ENCODE measurements at places on chromosomes 7 and 10.
A peak's percentile ranks its signal among the peaks of the same experiment; 100 is the strongest.

DNA sequence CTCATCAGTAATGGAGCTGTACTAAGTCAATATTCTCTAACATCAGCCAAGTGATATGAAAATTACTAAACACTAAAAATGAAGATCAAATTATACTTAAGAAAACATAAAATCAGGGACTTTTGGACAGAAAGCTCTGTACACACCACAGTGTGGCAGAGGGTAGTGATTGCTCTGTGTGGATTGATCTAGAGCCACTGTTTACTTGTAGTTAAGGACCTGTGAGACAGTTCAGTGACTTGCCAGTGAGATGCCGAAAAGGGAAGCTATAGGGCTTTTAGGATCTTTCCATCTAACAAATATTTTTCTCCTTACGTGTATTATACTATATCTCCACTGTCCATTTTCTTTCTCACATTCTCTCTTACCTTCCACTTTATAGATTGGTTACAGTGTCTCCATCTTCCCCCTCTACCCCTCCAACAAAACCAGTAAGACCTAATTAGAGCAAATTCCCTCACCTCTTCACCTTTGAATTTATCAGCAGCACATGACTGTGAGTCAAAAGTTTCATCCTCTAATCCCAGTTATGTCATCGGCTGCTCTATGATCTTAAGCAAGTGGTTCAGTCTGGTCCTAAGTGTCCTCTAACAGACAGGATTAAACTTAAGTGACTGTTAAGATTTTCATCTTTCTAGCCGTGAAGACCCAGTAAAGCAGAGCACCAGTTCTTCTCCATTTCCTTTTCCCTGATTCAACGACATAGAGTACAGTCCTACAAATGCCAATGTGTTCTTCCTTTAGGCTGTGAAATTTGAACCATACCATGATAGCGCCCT is 6.9 kb downstream of the PIK3CG start:
- DNase-seq, result no peak

DNA sequence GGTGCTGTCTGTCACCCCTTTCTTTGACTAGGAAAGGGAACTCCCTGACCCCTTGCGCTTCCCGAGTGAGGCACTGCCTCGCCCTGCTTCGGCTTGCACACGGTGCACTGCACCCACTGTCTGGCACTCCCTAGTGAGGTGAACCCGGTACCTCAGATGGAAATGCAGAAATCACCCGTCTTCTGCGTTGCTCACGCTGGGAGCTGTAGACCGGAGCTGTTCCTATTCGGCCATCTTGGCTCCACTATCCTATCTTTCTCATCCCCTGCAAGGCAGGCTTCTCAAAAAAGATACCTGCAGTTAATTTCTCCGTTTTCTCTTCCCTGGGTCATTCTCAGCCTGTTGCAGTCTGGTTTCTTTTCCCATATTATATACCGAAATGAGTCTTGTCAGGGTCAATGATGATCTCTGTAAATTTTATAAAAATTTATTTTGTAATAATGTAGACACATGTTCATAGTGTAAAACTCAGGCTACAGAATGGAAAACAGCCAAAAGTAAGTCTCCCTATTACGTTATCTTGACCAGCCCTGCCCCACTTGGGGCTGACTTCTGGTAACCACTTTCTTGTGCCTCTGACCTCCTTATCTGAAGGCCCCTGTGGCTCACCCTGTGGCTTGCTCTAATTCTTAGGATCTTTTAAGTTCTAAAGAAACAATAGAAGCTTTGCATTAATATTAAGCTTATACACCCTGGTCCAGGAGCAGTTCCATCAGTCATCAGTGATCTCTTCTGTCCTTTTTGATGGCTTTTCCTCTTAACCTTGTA is 20.7 kb downstream of the BLVRA start:
- no peak for DNase-seq

DNA sequence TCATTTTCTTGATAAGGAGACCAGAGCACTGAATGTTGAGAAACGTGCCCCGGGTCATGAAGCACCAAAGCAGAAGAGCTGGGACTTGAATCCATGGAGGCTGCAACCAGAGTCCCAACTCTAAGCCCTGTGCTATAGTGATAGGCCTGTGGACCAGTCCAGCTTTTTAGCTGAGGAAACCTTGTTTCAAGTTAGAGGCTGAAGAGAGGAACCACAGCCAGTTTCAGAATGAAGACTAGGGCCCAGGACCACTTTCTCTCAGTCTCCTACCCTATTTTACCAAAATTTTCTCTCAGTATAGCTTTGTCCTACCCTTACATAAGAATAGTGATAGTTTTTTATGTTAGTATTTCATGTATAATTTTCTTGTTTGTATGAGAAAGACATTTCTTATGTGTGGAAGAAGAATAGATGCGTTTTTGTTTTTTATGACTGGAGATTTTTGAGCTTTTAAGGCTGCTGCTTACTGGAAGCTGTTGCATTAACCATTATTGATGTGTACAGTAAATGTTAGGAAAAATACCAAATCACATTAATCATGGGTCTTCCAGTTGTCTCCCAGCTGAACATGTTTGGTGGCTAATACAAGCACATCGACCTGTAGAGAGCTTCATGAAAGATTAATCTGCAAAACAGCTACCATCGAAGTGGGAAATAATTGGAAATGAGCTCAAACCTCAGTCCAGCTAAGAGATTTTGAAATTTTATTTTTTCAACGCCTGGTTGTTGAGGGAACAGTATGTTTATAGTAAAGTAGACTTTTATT is 45.0 kb upstream of the CSTF2T start:
- DNase-seq, result no peak

DNA sequence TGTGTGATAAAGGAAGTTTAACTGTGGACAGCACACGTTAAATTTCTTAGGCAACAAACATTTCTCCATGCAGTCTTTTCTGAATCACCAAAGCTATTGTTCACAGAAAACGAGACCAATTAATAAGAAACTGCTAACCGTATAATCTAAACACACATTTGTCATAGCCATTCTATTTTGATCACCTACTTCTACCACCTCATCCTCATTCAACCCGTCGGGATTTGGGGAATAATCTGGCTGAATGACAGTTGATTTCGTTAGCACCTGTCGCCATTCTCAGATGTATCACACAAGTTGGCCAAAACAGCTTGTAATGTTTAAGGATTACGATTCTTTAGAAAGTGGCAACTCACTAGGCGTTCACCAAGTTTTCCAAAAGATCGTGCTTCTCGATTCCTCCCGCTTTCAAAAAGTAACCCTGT is 1.2 kb downstream of the EZH2 start:
- DNase-seq, result peak; percentile 14

DNA sequence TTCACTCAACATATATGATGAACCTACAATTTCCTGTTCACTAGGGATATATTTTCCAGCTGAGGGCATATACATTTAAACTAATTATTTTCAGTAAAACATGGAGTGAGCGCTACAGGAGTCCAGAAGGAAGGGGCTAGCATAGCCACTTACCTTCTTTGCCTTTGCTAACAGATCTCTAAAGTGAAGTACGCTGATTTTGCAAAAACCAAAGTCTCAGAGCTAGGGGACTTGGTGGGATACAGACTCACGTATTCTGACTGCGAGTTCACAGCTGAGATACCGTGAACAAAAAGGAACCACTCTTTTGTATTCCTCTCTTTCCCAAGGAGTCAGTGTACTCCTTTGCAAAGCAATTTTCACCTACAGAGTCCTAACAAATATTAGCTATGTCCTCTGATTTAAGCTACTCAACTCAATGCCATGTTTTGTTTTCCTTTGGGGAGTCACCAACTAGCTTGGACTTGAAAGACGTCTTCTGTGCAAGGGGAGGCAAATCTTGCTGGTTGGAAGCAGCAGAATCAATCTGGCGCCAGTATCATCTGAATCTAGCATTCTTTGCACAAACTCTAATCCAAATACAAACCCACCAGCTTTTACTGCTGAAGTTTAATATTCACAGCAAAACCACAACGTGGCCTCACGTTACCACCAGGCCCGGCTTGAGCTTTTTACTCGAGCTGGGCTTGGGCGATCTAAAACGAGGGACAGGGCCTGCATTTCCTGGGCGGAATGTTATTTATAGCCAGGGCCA is 657 bp downstream of the CDNF start:
- DNase-seq, result no peak

DNA sequence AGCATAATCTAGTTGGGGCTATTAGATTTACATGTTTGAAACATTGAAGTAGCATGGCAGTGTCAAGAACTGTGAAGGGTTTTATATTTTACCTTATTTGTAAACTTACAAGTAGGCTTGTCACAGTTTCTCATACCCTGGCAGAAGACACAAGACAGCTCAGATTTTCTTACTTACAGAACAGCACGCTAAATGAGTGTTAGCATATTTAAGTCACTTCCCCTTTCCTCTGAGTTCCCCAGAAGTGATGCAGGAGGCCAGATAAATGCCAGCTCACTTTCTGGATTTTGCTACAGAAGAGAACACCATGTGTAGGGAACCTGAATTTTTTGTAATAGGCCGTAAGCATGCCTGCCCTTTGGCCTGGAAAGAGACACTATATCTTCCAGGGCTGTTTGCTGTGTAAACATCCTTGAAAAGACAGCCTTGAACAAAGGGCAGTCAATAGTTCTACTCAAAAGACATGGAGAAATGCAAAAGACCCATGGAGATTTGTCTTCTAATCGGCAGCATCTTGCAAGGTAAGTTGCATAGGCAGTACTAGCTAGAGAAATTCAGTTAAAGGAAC is 279.1 kb downstream of the PHF14 start:
- no peak for DNase-seq

DNA sequence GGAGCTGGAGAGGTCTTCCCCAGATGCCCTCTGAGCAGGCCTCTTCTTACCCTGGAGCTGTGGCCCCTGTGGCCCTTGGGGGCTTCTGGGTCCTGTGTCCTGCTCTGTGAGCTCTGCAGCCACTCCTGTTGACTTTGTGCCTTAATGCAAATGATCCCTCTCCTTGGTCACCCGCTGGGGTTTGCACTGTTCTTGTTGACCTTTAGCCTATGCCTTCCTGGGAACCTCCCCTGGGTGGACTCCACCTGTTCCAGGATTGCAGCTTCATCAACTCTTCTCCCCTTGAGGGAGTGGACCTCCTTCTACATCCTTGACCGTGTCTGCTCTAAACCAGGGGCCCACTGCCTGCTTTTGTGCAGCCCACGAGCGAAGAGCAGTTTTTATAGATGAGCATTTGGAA is 58.6 kb upstream of the CTBP2 start:
- DNase-seq, result no peak

DNA sequence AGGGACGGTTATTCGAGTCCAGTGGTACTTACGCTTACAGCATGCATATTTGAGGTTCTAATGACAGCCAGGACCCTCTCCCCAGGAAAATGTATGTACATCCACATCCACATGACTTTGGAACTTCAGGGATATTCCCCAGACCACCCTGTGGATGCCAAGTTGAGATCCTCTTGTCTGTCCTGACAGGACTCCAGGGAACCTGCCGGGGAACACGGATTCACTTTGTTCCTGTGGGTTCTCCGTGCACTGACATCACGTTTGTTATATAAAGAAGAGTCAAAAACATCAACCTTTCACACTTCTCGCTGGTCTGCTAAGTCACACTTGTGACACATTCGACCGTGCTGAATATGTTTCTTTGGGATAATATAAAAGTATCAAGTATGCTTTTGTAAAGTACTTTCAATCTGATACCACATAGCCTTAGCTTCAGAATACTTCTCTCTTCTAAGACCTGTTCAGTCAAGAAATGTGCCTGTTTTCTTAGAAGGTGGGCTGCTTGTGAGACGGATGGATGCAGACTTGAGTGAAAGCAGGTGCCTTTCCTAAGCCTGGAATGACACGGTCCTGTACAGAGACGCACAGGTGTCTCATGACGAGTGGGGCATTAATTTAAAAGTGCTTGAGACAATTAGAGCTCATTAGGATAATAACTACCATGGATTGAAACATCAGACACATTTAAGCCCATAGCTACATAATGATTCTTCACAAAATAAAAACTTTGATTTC is 38.7 kb downstream of the CALML5 start:
- no peak for DNase-seq

- peak; percentile 35 for DNase-seq
These were observed 73.0 kb upstream of the GTF2IRD1 start for GRCh38 chr7:74380720-74381119.

- no peak for DNase-seq
These were observed 351.4 kb downstream of the ELMO1 start for GRCh38 chr7:37097276-37097675.

GRCh38 chr10:55446441-55447002 is 645.5 kb upstream of the PCDH15 start:
- no peak for DNase-seq

DNA sequence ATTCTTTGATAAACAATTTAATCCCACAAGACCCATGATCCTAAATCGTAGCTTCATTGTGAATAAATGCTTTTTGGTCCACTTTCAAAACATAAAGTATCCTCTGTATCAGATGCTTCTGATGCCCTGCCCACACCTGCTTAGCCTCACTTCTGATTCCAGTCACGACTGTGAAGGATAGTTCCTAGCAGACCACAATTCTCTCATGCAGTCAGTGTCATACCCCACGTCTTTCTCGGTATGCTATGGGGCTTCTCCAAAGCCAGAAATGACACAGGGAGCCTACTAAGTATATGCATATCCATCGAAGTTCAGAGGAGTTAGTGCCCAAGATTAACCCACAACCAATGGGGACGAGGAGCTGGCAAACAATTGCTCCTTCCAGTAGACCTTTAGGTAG is 27.6 kb upstream of the CTNNA3 start:
- DNase-seq, result no peak

Data from body of pancreas (tissue), 4 donors.